ENCODE measurements at places on chromosomes 11 and 22.
A peak's percentile ranks its signal among the peaks of the same experiment; 100 is the strongest.

GRCh38 chr22:25816522-25817059, 74.6 kb downstream of the MYO18B start:
- DNase-seq, result no peak

- DNase-seq, result no peak
These were observed 134.3 kb downstream of the BUD13 start for GRCh38 chr11:116638463-116638862.

GRCh38 chr11:118007040-118007439, 20.8 kb downstream of the IL10RA start:
- DNase-seq, result no peak

GRCh38 chr11:47399860-47400767, 8.3 kb upstream of the SLC39A13 start:
- peak; percentile 41 for DNase-seq

- DNase-seq, result no peak
These were observed 1.1 kb downstream of the SYTL2 start for GRCh38 chr11:85809863-85810262.
